ENCODE measurements at places on chromosomes 4 and X.

- DNase-seq: no peak
These were observed 1925.5 kb downstream of the PCDH7 start for GRCh38 chr4:32645653-32646052.

DNA sequence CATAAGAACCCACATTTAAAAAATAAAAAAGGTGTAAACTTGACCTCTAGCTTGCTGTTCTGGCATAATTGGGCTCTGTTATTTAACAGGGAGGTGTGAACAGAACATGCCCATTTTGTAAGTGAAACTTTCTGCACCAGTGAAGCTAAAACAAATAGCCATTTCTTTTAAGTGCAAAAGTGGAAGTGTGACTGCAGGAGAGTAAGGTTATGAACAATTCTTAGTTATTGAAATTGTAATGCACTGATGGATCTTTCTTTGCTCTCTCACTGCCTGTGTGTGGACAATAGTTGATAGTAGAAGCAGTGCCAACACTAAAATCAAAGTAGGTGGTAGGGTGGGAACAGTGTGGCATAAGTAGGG, 12.6 kb downstream of the P2RY10 start:
- no peak for DNase-seq

DNA sequence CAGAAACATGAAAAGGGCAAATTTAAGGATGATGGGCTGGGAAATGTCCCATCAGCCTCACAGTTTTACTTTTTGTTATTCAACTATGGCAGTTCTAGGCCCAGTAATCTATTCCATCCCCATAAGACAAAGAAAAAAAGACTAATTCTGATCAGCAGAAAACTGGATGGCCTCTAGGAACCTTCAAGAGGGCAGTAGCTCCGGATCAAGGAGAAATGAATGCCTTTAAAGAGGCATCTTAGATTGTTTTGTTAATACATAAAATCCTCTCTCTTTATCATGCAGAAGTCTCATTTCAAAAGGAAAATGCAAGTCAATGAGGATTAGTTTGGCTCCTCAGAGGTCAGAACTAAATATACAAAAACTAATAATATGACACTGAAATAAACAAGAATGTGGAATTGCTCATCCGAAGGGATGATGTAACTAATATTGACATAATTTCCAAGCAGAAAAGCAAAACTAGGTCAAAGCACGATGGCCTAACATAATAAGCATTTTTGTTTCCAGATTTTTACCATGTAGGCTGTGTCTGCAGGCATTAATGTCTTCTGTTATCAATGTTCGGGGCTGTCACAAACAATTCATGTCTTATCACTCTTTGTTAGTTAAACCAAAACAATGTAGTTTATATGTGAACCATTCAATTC, 8.8 kb downstream of the MID1 start:
- no peak for DNase-seq

DNA sequence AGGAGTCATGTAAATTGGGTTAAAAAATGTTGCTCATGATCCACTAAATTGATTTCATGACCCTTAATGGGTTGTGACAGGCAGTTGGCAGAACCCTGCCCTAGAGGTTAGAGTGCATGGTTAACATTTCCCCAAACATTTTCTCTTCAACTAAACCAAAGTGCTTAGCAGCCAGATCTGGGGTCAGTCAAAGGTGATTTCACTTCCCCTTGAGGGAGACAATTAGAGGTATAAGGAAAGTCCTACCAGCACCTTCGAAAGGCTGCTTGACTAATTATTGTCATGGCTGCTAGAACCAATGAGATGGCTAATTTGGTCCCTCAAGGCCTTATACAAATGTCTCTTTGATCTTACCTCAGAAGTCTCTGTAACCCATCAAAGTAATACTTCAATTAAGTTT, 30.9 kb upstream of the INTS6L start:
- no peak for DNase-seq
